ENCODE measurements at places on chromosomes 1 and 21. TPM values are rescaled to one million over a fixed set of nuclear protein-coding genes. Genes with fewer than 3 reads are reported as not detected.

Gene AGMAT
- 6.9 TPM for total RNA-seq

Gene CA6
- not detected for total RNA-seq

Gene RPTN
- total RNA-seq: not detected

Gene TSEN15
- total RNA-seq: 53.2 TPM

Gene AK2
- 272 TPM for total RNA-seq

Gene TESK2
- 7.1 TPM for total RNA-seq

Gene OR2M3
- total RNA-seq: not detected

Gene LCE1E
- total RNA-seq: 3.7 TPM

Gene EPHA8
- not detected for total RNA-seq

Gene C1QTNF12
- 0.96 TPM for total RNA-seq

GRCh38 chr1:41365320-41365633, 4.0 kb downstream of the FOXO6 start:
- no peak for DNase-seq

DNA sequence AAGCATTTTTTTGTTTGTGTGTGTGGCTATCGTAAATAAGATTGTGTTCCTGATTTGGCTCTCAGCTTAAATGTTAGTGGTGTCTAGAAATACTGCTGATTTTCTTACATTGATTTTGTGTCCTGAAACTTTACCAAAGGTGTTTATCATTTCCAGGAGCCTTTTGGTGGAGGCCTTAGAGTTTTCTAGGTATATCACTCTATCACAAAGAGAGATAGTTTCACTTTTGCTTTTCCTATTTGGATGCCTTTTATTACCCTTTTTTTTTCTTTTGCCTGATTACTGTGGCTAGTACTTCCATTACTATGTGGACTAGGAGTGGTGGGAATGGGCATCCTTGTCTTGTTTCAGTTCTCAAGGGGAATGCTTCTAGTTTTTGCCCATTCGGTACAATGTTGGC, 109.6 kb downstream of the S1PR1 start:
- no peak for DNase-seq

- DNase-seq: no peak
Measured at GRCh38 chr21:36103434-36103833, 31.4 kb upstream of the CBR3 start.

DNA sequence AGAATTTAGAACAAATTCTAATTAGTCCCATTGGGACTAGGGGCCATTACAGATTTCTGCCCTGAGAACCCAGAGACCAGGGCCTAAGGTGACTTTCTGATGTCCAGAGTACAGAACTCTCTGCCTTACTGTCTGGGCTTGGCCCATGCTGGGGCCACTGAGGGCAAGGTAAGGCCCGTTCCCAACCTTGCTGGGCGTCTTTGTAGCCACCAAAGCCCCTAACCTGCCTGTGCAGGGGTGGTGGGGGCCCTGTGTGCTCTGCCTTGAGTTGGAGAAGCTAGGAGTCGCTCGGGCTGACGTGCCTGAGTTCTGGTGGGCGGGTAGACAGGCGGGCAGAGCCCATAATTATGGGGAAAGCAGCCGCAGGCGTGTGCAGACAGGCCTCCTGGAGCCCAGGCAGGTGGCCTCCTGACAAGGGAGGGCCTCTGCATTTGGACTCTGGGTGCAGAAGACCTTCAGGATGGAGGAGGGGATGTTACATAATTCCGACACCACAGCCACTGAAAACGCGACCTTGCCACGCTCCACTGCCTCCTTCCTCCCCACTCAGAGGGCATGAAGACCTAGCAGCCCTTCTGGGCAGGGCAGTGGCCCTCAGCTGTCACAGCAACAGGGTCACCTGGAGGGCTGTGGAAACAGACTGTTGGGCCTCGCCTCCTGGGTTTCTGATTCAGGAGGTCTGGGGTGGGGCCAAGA, 239.9 kb upstream of the TMEM51 start:
- peak; percentile 65 for DNase-seq

DNA sequence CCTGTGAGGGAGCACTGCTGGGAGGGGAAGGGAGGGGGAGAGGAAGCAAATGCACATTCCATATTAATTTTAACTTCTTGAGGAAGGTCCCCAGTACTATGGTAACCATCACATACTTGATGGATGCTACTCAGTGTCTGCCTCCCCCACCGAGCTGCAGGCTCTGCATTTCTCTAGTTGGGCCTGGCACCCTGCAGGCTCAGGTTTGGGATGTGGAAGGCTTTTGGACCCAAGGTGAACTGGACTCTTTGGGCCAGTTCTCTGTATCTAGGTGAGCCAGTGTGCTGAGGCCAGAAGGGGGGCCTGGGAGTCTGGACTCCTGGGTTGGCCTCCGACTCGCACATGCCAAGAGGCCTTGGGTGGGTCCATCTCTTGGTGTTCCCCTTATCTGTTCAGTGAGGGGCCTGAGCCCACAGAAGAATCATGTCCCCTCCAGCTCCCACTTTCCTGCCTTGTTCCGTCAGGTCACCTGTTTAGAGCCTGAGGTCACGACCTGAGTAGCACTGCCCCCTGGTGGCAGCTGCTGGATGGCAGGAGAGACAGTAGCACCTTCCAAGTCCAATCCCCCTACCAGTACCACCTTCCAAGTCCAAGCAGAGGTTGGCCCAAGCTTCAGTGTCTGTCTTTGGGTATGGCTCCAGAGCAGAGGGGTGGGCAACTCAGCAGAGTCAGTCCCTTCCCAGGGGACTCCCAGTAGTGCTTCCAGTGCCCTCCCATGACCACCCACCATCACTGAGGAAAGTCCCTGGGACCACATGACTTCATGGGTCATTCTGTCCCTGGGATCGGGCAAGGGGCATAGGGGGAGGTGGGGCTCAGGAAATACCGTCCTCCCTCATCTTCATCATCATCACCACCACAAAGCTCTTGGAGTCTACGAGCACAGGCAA, 241.8 kb downstream of the TRABD2B start:
- no peak for DNase-seq

GRCh38 chr1:165365341-165365740, 8.8 kb upstream of the LMX1A start:
- DNase-seq: no peak

GRCh38 chr21:39080366-39080765, 102.9 kb downstream of the PSMG1 start:
- no peak for DNase-seq

DNA sequence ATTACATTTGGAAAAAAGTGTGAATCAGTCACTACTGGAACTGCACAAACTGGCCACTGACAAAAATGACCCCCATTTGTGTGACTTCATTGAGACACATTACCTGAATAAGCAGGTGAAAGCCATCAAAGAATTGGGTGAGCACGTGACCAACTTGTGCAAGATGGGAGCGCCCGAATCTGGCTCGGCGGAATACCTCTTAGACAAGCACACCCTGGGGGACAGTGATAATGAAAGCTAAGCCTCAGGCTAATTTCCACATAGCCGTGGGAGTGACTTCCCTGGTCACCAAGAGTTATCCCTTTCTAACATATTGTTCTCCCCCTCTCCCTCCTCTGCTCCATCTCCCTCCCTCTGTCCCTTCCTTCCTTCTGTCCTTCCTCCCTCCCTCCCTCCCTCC, 47.7 kb upstream of the RHOU start:
- DNase-seq: no peak

DNA sequence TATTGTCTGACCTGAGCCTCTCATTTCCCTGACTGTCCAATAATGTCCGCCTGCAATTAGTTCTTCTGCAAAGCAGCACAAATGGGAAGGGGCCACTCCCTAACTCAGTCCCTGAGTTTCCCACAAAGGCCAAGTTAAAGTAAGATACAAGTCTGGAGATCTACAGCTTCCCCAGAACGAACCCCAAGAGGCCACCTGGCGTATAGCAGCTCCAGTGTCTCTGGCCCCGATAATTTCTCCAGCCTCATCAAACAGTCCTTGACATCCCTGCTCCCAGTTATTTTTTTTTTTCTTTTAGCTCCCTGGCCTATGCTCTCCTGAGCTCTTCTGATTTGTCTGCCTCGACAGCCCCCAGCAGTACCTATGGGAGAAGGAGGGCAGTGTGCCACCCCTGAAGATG, 8.1 kb upstream of the ACKR1 start:
- DNase-seq: no peak

GRCh38 chr1:94646786-94647555, 105.4 kb upstream of the F3 start:
- DNase-seq: no peak

- no peak for DNase-seq
Measured at GRCh38 chr1:74728736-74729135, 4.1 kb downstream of the CRYZ start.

GRCh38 chr1:203517426-203518110, 23.6 kb downstream of the OPTC start:
- no peak for DNase-seq

- DNase-seq: no peak
Measured at GRCh38 chr1:180594723-180595122, 36.0 kb downstream of the OVAAL start.

DNA sequence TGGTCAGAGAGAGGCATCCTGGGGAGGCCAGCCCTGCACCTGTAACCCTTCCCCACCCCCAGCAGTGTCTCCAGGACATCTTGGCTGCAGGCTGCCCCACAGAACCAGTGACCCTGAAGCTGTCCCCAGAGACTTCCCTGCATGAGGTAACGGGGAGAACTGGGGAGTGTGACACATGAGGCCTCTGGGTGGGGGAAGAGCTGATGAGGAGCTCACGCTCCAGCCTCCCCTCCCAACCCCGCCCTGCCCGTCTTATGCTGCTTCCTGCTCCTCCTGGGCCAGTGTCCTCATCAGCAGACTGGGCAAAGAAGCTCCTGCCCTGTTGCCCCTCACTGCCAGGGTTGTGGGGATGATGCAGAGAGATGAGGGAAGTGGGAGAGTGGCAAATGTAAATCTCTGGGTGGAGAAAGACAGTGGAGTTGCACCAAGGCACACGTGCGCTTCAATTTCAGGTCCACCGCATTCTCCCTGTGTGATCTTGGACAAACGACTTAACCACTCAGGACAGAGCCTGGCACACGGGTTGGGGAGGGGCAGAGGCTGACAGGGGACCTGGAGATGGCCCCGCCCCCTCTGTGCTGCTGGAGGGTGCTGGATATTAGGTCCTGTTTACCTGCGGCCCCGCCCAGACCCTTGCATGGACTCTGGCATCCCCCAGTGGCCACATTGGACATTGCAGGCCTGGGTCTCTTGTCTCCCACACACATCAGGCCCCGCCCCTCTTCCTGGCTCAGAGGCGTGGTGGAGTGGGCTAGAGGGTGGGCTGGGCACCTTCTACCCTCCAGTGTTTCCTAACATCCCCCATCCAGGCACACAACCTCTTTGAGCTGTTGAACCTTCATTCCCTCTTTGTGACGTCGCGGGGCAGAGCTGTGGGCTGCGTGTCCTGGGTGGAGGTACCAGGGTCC, 12.3 kb downstream of the CLCNKB start:
- peak; percentile 33 for DNase-seq

DNA sequence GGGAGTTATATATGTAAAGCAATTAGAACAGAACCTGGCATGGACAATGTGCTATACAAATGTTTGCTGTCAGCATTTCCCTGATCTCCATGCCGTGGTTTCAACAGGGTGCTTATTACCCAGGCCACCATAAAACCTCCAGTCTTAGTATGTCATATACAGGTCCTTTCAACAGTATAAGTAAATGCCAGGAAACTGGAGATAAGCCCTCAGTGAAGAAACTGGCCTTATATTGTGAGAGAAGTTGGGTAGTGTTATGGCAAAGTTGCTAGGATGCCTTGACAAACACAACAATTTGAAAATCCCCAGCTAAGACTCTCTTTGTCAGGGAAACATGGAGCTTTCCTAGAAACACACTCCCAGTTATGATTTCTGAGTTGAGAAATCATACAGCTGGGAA, 850.2 kb upstream of the ADAMTS5 start:
- no peak for DNase-seq

DNA sequence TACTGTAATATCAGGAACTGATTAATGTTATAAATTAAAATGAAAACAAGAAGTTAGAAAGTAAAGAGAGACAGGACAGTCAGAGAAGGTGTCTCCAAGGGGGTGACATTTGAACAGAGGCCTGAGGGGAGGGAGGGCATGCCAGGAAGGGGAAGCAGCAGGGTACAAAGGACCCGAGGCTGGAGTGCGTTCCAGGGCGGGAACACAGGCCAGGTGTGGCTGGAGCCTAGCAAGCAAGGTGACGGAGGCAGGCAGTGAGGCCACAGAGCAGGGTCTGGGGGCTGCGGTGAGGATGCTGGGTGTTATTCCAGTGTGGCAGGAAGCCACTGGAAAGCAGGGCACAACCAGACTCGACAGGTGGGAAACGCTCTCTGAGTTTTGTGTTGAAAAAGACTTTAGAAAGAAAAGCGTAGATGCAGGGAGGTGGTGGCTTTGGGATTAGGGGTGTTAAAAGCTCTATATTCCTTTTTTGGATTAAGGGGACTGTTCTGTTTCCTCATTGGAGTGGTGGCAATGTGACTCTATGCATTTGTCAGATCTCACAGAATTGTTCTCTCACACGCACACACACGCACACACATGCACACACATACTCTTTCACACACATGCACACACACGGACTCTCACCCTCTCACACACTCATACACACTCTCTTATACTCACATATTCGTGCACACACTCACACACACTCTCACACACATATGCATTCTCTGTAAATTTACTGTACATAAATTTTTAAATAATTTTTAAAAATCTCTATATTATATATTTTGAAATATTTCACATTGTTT, 124.5 kb downstream of the GLIS1 start:
- no peak for DNase-seq

GRCh38 chr1:74771913-74772515, 39.1 kb downstream of the TYW3 start:
- peak; percentile 8 for DNase-seq

GRCh38 chr1:34708106-34708505, 46.7 kb upstream of the GJB5 start:
- no peak for DNase-seq

GRCh38 chr1:211318576-211319280, 7.9 kb upstream of the TRAF5 start:
- no peak for DNase-seq

- DNase-seq: no peak
Measured at GRCh38 chr1:66132324-66132723, 339.6 kb downstream of the PDE4B start.

GRCh38 chr1:230043081-230043480, 24.0 kb upstream of the GALNT2 start:
- no peak for DNase-seq

DNA sequence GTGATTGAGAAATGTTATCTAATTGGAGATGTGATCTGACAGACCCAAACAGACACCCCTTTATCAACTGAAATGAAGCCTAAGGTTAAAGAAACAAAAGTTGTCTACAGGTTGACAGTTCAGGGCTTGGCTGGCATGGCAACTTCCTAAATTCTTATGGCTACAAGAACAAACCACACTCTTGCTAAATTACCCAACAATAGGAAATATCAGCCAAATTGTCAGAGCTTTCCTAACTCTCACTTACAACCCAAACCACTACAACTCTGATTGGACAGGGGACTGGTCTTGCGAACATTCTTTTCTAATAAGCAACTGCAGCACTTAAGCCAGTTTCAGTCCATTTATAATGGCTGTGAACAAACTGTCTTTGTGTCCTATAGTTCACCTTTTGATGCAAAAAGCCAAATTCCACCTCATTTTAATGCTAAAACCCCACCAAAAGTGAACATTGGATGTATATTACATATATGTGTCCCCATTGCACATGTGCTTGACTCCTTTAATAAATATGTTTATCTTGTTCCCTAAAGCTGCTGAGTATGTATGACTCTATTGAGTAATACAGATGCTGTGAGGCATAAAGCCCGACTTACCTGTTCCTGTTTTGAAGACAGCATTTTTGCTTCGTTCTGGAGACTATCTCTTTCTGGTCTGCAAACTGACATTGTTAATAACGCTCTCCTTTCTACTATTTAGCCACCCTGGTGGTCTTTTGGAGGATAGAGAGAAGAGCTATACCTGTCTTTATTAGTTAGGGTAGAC, 101.3 kb upstream of the HMCN1 start:
- DNase-seq: no peak

GRCh38 chr1:229280921-229281320, 10.0 kb downstream of the RAB4A start:
- no peak for DNase-seq
